ENCODE measurements at places on chromosomes 7 and 10.
A peak's percentile ranks its signal among the peaks of the same experiment; 100 is the strongest.

DNA sequence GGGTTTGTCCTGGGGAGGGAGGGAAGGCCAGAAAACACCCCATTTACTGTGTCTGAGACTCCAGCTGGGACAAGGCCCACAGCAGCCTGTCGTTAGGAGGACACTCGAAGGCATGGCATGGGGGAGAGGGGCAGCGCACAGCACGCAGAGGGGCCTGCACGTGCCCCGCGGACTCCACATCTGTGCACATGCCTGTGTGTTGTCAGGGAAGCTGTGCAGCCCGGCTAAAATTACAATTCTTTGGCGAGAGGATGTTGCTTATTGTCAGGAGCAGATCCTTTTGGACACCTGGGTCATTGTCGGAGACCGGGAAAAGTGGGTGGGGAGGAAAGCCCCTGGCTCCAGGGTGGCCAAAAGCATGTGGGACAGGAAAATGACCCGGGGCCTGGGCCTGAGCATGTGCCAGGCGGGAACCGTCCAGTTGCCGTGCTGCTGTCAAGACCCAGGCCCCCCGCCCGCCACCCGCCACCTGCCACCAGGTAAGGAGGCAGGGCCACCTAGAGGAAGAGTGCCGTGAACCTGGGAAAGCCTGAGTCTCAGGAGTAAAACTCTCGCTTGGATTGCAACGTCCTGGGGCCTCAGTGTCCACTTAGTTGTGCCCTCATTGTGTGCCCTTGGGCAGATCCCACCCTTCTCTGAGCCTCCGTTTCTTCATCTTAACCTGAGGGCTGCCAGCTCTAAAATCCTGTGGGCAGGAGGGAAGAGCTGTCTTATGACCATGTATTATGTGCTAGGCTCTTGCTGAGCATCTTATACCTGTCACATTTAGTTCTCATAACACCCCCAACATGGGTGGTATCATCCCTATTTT, 7.2 kb downstream of the VSIR start:
- DNase-seq: no peak

GRCh38 chr10:113259576-113260226, 293.2 kb upstream of the HABP2 start:
- no peak for DNase-seq

GRCh38 chr10:90988802-90989201, 67.9 kb upstream of the ANKRD1 start:
- DNase-seq: no peak

GRCh38 chr10:63057509-63057908, 75.6 kb upstream of the NRBF2 start:
- DNase-seq: no peak

- no peak for DNase-seq
Observed at GRCh38 chr7:91463330-91463729, 199.1 kb downstream of the FZD1 start.

- DNase-seq: no peak
Observed at GRCh38 chr10:71035511-71036296, 147.3 kb upstream of the PCBD1 start.

DNA sequence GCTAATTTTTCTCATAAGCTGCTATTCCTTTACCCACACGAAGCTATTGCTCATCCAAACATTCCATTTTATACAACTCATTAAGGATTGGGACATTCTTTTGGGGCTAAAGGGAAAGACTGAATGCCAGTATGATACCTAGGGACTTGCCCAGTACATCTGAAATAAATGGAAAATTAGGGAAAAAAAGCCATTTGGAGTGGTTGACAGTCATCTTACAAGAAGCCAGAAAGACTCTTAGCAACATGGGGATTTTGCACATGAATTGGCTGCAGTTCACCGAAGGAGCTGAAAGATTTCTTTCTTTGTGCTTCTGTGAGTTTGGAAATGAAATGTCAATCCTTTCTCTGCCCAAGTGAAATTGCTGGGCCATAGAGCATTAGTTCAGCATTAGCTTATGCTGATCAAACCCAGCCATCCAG, 43.3 kb upstream of the MTURN start:
- peak; percentile 91 for DNase-seq

- peak; percentile 73 for DNase-seq
Observed at GRCh38 chr10:78053211-78053868, 19.7 kb downstream of the RPS24 start.

DNA sequence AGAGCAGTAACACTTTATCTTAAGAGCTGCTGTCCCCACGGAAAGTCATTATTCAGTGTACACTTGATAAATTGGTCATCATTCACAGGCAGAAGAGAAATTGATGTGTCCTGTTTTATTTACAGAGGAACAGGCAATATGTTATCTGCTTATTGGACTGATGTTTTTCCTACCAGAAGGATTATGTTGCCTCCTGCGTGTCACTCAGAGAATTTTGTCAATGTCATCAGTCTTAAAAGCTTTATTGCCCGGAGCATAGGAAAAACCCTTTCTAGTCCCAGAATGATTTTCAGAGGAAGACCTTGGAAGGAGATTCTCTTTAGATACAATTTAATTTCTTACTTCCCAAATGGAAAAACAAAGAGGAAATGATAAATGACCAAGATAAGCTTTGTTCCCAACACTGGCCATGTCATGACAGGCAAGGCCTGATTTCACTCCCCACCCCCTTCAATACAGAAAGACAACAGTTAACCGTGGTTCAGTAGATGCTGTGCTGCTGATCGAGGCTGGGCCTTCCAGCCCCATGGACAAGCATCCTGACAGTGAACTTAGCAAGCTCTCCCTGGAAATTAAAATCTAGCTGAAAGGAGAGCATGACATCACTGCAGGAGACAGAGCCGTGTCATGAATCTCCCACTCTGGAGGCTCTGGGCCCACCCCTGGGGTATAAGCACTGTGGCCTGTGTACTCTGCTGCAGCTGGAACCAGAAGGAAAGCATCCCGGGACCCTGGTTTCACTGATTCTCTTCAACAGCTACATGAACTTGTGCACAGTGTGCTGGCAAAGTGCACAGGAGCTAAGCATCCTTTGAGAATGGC, 118.8 kb upstream of the LYZL2 start:
- no peak for DNase-seq

DNA sequence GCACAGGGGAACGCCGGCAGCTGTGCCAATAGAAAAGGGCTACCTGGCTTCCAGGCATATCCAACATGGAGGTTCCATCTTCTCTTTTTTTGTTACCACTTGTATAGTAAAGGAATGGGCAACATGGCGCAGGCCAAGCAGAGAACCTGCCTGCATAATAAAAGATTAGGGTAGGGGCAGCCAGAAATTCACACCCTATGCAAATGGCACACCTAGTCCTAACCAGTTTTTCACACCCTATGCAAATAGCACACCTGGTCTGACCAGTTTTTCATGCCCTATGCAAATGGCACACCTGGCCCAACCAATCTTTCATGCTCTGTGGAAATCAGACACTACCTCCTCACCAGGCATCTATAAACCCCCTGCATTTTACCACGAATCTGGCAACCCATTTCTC, 369.5 kb downstream of the IPMK start:
- DNase-seq: no peak

DNA sequence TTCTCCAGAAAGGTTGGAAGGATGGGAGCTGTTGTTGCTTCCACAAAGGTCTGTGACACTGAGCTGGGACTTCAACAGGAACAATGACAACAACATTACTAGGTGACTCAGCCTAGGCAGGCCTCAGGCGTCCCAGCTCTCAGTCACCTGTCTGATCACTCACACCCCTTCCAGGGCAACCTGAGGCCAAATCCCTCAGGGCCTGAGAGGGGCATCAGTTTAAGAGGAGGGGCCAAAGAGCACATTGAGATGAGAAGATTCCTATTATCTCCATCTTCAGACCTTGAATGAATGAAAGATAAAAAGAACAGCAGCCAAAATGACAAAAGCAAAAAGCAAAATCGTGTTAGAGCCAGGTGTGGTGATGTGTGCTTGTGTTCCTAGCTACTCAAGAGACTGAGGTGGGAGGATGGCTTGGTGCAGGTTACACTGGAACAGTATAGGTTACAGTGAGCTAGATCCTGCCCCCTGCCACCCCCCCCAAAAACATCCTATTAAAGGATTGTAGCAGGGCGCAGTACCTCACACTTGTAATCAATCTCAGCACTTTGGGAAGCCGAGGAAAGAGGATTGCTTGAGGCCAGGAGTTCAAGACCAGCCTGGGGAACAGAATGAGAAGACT, at the start of gene ATG9B:
TSS of gene ATG9B (minus strand) at position 60 of the 622 bp plus-strand sequence. CDS start 71 bp downstream, outside the sequence.
- DNase-seq: no peak

- peak; percentile 22 for DNase-seq
Observed at GRCh38 chr7:35754741-35755140, 46.1 kb upstream of the SEPTIN7 start.

GRCh38 chr10:91296471-91296870, 76.0 kb downstream of the PCGF5 start:
- DNase-seq: peak; percentile 52

DNA sequence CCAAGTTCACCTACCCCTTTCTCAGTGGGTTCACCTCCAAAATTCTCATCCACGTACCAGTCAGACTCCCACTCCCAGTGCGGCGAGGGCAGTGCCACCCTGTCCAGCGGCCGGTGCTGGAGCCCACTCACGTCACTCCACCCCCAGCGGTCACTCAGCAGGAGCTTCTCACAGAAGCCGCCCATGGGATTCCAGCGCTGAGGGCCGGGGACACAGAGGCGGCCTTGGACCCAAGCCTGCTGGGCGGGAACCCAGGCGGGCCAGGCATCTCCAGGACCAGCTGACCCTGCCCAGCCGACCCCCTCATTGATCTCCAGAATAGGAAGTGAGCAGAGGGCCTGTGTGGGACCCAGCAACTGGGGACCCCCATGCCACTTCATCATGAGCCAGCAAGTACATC, 7.2 kb downstream of the TECPR1 start:
- no peak for DNase-seq

DNA sequence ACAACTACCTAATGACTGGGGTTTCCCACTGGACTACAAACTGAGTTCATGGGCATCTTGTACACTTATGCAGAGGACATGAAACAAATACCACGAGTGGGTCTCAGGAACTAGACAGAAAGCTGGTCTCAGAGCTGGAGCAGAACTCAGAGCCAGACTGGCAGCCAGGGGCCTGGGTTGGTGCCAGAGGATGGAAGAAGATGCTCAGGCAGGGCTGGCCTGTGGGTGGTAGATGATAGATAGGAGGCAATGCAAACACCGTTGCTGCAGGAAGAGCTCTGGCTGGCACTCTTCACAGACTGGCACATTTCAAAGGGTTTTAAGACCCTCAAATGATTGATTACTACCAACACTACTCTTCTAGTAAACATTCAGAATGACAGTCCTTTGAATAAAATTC, 28.8 kb downstream of the ENO4 start:
- no peak for DNase-seq

- peak; percentile 86 for DNase-seq
Observed at GRCh38 chr7:142384493-142384922, 126.7 kb upstream of the PRSS58 start.

GRCh38 chr10:113609704-113610108, 54.1 kb downstream of the NRAP start:
- DNase-seq: peak; percentile 18
